Left ventricle myocardium inferior (tissue), 1 donor: ENCODE measurements at places on chromosomes 4 and X. TPM values are rescaled to one million over a fixed set of nuclear protein-coding genes. Genes with fewer than 3 reads are reported as not detected.
A peak's percentile ranks its signal among the peaks of the same experiment; 100 is the strongest.

DNA sequence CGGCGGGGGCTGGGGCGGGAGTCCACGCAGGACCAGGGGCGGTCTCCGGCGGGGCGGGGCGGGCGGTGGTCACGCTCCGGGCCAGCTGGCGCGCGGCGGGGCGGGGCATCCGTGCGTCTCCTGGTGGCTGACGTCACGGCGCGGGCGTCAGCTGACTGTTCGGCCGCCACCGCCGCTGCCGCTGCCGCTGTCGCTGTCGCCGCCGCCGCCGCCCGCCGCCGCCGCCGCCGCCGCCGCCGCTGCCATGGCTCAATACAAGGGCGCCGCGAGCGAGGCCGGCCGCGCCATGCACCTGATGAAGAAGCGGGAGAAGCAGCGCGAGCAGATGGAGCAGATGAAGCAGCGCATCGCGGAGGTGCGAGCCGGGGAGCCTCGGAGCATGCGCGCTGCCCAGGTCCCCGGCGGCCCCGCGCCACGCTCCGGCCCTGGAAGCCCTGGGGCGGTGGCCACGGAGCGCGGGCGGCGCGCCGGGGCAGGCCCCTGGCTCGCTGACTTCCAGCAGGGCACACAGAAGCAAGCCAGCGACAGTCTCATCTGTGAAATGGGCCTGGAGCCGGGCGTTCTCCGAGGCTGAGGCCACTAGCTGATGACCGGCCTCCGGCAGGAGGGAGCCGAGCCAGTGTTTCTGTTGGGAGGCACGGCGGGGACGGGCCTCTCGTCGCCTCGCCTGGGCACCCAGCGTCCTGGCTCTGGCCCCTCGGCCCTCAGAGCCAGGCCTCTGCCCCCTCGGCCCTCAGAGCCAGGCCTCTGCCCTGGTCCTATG, at the start of gene FAM50A:
Gene FAM50A (plus strand): TSS at position 150 of the 763 bp plus-strand sequence. CDS start 95 bp downstream, at position 245.
- H3K36me3 ChIP-seq = peaks cover 41% of the 10 kb centered on the region
- peaks cover 23% of the 10 kb centered on the region for H3K4me1 ChIP-seq
- H3K4me3 ChIP-seq = peak within 1 kb of the TSS; percentile 75
- peak; percentile 87 for DNase-seq

GRCh38 chr4:119041951-119042560, 93.6 kb upstream of the MYOZ2 start:
- no peaks in the 10 kb centered on the region for H3K36me3 ChIP-seq
- peak overlapping the region; percentile 68 for H3K27ac ChIP-seq
- peaks cover 91% of the 10 kb centered on the region for H3K4me1 ChIP-seq
- H3K27me3 ChIP-seq = no peaks in the 10 kb centered on the region
- DNase-seq = no peak

DNA sequence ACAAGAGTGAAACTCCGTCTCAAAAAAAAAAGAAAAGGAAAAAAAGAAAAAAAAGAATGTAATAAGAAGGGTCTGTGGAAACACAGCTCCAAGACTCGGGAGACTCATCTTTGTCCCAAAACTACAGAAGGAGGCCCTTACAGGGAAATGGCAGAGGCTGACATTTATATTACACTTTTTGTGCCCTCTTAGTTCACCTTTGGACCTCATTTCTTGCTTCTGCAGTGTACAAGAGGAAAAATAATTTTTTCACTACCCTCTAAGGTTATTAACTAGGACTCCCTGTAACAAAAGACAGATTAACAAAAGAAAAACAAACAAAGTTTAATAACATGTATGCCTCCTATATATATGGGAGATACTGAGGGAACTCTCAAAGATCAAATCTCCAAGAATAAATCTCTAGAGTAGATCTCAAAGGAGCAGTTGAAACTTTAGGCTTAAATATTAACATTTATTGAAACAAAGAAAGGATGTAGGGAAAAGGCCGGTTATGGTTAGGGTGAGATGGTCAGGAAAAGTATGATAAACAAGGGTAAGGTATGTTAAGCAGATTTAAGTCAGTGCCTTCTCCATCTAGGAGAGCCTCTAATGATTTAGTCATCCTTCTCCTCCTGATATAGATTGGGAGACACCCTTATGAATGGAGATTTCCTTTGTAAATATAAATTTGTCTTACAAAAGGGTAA, 121.3 kb upstream of the JADE1 start:
- no peaks in the 10 kb centered on the region for H3K27me3 ChIP-seq
- H3K4me1 ChIP-seq = no peaks in the 10 kb centered on the region
- no peak for DNase-seq
- H3K27ac ChIP-seq = no peak overlapping the region
- no peak overlapping the region for H3K4me3 ChIP-seq
- H3K36me3 ChIP-seq = no peaks in the 10 kb centered on the region

GRCh38 chr4:99219479-99219878, 433 bp upstream of the ADH6 start:
- H3K27ac ChIP-seq = no peak overlapping the region
- no peak overlapping the region for H3K4me3 ChIP-seq
- H3K27me3 ChIP-seq = no peaks in the 10 kb centered on the region
- DNase-seq = no peak
- H3K4me1 ChIP-seq = no peaks in the 10 kb centered on the region

GRCh38 chr4:165464813-165465381, 86.1 kb downstream of the CPE start:
- H3K36me3 ChIP-seq = no peaks in the 10 kb centered on the region
- no peak for DNase-seq
- H3K27me3 ChIP-seq = no peaks in the 10 kb centered on the region
- no peaks in the 10 kb centered on the region for H3K4me1 ChIP-seq

DNA sequence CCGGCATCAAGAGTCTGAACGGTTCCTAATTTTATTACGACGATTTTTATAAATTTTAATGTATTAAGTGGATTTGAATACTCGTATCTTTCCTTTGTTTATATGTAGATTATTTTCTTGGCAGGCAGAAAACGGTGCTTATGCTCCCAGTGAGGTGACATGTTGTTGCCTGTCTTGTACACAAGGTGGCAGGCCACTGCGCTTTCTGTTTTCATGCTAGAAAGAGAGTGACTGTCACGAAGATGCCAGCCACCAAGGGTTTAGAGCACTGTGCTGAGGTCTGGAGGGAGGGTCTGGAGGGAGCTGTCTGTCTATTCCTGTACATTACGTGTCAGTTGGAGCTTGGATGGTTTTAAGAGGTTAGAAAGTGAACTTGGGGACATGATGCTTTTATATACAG, 87.7 kb downstream of the SHROOM2 start:
- H3K4me1 ChIP-seq = no peaks in the 10 kb centered on the region
- H3K36me3 ChIP-seq = no peaks in the 10 kb centered on the region
- no peak for DNase-seq
- H3K27ac ChIP-seq = no peak overlapping the region

CXCL8 gene
- total RNA-seq = 0.30 TPM

ZNF81 gene
- total RNA-seq = 5.8 TPM
